ENCODE measurements at places on chromosomes 2 and 18.

DNA sequence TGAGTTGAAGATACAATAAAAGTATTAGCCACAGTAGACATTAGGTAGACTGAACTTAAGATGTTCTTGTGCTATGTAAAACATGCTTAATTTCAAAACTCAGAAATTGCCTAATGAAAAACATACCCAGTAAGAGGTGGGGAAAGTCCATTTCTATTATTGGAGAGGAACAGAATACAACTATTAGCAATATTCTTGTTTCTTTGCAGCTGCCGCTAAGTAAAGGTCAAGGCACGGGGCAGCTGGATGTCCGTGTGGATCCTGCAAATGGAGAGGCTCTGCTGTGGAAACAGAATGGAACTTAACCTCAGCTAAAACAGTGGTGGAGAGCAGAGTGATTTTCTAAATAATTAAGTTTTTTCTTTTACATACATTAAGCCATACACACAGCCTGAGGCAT lies 139.2 kb upstream of the ARHGAP28 start:
- no peak for DNase-seq

DNA sequence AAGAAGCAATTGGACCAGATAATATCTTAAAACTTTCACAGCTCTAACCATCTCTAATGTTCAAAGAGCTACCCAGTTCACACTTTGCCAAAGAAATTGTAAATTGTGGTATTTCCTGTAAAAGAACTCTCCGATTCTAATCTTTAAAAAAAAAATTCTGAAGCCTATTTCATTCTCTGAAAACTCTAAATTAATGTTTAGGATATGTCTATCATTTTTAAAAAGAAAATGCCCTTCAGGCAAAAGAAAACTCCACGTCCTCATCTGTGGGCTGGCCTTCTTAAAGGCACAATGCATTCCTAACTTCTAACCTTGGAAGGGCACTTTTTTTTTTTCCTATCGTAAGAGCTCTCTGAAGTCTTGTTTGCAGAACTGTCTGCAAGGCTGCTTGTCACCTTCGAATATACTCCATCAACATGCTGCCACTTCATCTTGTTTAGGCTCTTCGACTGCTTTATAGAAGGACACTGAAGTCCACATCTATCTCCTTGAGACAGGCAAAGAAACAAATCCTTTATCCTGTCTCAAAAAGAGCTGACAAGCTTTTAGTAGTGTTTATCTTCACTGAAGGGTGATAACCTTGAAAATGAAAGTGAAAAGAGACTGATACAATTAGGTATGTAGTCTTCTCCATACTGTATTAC lies 124.3 kb upstream of the SLC39A10 start:
- no peak for DNase-seq

- peak; percentile 65 for DNase-seq
Observed at GRCh38 chr18:48931680-48932461, 18.9 kb downstream of the SMAD7 start.

GRCh38 chr2:12504443-12504842 lies 212.3 kb upstream of the TRIB2 start:
- DNase-seq, result peak; percentile 59

GRCh38 chr18:48862678-48863270 lies 88.0 kb downstream of the SMAD7 start:
- no peak for DNase-seq

DNA sequence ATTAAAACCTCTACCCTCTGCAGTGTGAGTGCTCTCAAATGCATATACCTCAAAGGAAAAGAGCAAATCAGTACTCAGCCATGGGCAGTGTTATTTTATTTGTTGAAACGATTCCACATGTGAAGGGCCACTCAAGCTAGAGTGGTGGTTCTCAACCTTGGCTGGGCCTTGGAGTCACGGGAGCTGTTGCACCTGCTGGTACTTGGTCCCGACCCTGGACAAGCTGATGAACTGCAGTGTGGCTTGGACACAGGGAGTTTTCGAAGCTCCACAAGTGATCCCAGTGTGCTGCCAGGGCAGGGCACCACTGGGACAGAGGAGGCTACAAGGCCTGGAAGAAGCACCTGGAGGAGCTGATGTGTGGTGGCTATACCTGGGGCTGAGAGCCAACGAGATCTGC lies 19.7 kb downstream of the GNLY start:
- no peak for DNase-seq

GRCh38 chr2:238956676-238957075 lies 108.8 kb downstream of the TWIST2 start:
- no peak for DNase-seq

GRCh38 chr2:36271266-36271665 lies 84.3 kb upstream of the CRIM1 start:
- no peak for DNase-seq

- no peak for DNase-seq
Observed at GRCh38 chr2:197207106-197207505, 103.5 kb downstream of the ANKRD44 start.

DNA sequence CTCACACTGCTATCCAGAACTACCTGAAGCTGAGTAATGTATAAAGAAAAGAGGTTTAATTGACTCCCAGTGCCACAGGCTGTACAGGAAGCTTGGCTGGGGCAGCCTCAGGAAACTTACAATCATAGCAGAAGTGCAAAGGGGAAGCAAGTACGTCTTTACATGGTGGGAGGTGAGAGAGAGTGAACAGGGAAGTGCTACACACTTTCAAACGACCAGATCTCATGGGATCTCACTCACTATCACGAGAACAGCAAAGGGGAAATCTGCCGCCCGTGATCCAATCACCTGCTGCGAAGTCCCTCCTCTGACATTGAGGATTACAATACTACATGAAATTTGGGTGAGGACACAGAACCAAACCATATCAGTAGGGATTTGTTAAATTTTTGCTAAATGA lies 150.4 kb upstream of the NXPH2 start:
- DNase-seq, result no peak

DNA sequence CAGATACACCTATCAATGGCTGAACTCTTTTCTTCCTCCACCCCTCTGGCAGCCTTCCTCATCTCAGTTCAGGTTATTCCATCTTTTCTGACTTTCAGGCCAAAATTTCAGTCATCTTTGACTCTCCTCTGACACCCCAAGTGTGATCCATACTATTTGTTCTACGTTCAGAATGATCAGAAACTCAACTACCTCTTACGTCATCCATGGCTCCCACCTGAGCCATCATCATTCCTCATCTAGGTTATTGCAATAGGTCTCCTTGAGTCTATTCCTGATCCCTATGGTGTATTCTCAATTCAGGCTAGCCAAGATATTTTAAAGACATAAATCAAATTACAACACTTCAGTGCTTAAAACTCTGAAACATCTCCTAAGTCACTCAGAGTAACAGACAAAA lies 589.7 kb downstream of the ERBB4 start:
- DNase-seq, result no peak

DNA sequence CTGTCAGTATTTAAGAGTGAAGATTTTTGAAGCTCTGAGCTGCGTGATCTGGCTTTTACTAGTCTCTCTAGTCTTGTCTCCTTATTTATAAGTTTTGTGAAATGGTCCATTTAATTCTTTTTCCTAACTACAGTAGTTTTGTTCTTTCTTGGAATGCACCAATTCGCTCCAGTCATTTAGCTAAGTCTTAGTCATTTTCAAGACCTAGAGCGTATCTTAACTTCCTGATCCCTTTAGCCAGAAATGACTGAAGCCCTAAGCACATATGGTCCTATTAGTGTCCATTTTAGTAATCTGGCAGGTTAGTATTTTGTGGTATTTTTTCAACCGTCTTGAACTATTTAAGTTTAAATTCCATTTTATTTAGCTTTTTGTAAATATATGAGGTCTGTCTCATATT lies 3.6 kb downstream of the BIRC6 start:
- DNase-seq, result no peak

GRCh38 chr2:33223856-33224255 lies 252.6 kb upstream of the RASGRP3 start:
- DNase-seq, result no peak

- DNase-seq, result peak; percentile 35
Observed at GRCh38 chr2:118223511-118223991, 135.3 kb downstream of the INSIG2 start.

GRCh38 chr2:71935262-71935848 lies 212.3 kb downstream of the CYP26B1 start:
- no peak for DNase-seq

DNA sequence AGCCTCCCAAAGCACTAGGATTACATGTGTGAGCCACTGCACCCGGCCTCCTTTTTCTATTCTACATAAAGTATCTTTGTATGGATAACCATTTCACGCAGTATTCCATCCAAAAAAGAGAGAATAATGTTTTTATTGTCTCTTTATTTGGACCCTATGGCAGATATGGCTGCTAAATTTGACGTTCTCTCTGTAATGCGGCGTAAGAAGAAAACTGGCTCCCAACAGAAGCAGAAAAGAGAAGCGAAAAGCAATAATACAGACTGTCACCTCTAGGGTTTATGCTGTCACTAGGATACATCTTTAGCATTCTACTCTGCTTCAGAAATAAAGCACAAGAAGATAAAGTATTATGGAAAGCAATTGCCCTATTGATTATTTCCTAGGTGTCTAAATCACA lies 55.9 kb downstream of the FN1 start:
- DNase-seq, result no peak

DNA sequence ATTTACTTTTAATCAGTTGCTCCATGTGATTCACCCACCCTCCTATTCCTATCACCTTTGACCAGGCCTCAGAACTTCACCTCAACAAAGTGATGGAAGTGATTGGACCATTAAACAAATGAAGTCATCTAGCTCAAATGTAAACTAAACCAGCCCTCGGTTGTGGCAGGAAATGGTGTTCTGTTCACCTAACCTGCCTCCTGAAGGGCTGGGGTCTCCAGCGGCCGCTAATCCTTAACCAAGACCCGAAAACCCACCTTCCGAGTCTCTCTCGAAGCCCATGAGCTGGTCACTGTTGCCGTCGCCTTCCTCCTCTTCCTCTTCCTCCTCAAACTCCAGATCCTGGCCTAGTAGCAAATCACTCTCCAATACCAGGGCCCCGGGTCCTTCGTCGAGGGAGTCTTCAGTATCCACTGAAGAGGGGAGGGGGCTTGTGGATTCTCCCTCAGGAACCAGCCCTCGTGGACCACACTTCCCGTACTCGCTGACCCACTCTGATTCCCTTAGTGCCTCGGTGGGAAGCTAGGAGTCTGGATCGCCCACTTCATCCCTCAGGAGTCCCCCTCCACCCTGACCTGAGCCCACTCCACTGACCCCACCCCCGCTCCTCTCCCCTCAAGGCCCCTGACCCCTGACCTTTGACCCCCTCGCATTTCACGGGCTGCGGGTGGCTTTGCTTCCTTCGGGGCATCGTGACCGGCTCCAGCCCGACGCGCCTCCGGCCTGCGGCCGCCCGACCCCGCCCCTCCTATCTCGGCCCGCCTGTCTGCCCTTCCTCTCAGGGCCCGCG lies 503 bp downstream of the ZNF513 start:
- no peak for DNase-seq

- DNase-seq, result no peak
Observed at GRCh38 chr2:240983996-240984498, 14.4 kb upstream of the SNED1 start.

- no peak for DNase-seq
Observed at GRCh38 chr18:41324934-41325333, 630.1 kb upstream of the PIK3C3 start.

DNA sequence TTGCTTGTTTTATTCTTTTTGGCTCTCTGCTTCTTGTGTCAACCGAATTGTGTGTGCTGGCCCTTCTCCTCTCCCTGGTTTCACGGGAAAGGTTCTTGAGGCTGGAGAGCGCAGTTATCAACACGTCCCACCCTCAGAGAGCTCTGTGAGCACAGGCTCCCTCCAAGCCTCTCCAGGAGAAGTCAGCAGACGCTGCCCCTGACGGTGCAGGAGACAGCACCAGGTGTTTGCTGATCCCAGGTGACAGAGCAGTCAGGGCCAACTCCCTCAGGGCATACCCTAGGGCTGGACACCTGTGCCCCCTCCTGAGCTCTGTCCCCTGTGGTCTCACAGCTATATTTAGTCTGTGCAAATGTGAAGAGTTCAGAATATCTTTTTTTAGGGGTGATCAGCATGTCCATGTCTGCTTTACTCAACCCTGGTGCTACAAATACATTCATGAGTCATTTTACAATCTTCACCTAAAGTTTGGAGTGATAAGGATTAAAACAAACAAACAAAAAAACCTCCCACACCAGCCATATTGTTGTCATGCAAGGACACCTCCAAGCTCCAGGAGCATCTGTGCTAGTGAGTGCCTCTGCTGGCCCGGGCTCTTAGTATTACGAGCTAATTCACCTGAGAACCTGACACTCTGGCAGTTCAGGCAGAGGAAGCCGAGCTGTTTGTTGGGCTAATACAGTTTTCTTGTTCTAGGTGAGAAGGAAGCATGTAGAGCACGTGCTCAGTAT lies 65.9 kb upstream of the TMEM200C start:
- DNase-seq, result no peak

- DNase-seq, result no peak
Observed at GRCh38 chr2:120702061-120702460, 33.6 kb upstream of the GLI2 start.

- no peak for DNase-seq
Observed at GRCh38 chr2:45942237-45942738, 290.8 kb downstream of the PRKCE start.

- no peak for DNase-seq
Observed at GRCh38 chr2:151334082-151334815, 23.1 kb upstream of the TNFAIP6 start.

DNA sequence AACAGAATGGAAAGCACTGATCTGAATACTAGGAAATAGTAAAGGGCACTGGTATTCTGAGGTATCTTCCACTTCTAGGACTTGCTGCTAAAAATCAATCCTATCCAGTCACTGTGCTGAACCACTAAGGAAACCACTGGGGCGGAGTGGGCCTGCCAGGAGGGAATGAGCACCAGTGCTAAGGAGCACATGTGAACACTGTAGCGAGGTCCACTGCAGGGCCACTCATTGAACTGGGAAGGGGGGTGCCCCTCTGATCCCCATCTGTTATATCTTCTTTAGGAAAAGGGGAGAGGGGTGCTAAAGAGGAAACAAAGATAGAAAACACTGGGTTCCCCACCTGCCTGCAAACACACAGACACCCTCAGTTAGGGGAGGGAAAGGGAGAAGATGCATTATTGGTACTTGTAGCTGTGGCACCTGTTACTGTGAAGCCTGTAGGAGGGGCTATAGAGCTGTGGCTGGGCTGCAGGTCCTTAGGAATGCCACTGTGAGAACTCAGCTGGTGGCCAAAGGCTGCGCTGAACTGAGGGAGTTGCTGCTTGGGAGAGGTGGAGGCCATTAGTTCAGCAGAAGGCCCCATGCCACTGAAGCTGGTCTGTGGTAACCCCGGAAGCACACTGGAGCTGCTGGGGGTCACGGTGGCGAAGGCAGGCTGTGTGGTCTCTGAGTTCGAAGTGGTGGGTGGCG lies 81.8 kb downstream of the INO80D start:
- DNase-seq, result no peak

Measured in activated T-cell treated with anti-CD3 and anti-CD28 coated beads, Interleukin-2, amount 50 U/mL, for 24 hours (primary cell).